ENCODE measurements at places on chromosomes 12 and 14.

DNA sequence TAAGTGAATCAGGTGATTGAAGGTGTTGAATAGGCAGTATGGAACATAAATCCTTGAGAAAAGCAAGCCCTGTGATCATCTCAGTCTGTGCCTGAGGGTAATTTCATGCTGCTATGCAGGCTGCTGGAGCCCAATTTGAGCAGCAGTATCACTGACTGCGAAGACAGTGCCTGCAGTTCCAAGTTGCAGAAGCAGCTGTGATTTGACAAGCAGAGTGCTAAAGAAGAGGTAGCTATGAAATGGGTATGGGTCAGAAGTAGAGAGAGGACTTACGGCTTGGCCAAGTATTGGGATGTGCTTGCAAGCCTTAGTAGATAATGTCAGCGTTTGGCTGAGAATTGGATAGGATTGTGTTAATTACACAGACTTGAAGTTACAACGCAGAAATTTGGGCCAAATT, 22.5 kb downstream of the PIK3C2G start:
- DNase-seq, result no peak
- H3K4me3 ChIP-seq, result no peak overlapping the region
- H3K36me3 ChIP-seq, result no peaks in the 10 kb centered on the region
- H3K27ac ChIP-seq, result no peak overlapping the region
- H3K27me3 ChIP-seq, result no peaks in the 10 kb centered on the region

- H3K4me1 ChIP-seq, result peaks cover 24% of the 10 kb centered on the region
- peak; percentile 63 for DNase-seq
- no peak overlapping the region for H3K4me3 ChIP-seq
- no peaks in the 10 kb centered on the region for H3K27me3 ChIP-seq
These were observed 25.6 kb downstream of the FRMD6 start for GRCh38 chr14:51677266-51677665.

DNA sequence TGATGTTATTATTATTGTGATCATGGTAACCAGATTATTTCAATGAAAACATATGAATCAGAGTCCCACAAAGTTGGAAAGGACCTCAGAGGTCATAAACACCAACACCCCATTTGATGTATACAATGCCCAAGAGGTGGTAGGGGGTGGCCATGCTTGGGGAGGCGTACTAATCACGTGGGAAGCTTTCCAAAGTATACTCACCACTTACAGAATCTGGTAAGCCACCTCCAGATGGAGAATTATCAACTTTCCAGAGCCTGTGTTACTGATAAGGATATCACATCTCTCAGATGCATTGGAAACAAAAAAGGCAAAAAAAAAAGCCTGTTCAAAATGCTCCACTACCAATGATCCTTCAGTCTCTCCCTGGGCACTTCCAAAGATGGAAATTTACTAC, 8.4 kb downstream of the DAD1 start:
- no peaks in the 10 kb centered on the region for H3K27me3 ChIP-seq
- H3K4me1 ChIP-seq, result peaks cover 3% of the 10 kb centered on the region
- peaks cover 7% of the 10 kb centered on the region for H3K36me3 ChIP-seq
- H3K27ac ChIP-seq, result no peak overlapping the region
- DNase-seq, result no peak

GRCh38 chr14:103444837-103445524, 59.8 kb downstream of the MARK3 start:
- H3K4me1 ChIP-seq, result peaks cover 14% of the 10 kb centered on the region
- H3K4me3 ChIP-seq, result no peak overlapping the region
- peak; percentile 83 for DNase-seq
- H3K27me3 ChIP-seq, result no peaks in the 10 kb centered on the region

- peaks cover 7% of the 10 kb centered on the region for H3K4me1 ChIP-seq
- no peak for DNase-seq
- H3K36me3 ChIP-seq, result no peaks in the 10 kb centered on the region
These were observed 271.8 kb downstream of the TRHDE start for GRCh38 chr12:72543777-72544467.

DNA sequence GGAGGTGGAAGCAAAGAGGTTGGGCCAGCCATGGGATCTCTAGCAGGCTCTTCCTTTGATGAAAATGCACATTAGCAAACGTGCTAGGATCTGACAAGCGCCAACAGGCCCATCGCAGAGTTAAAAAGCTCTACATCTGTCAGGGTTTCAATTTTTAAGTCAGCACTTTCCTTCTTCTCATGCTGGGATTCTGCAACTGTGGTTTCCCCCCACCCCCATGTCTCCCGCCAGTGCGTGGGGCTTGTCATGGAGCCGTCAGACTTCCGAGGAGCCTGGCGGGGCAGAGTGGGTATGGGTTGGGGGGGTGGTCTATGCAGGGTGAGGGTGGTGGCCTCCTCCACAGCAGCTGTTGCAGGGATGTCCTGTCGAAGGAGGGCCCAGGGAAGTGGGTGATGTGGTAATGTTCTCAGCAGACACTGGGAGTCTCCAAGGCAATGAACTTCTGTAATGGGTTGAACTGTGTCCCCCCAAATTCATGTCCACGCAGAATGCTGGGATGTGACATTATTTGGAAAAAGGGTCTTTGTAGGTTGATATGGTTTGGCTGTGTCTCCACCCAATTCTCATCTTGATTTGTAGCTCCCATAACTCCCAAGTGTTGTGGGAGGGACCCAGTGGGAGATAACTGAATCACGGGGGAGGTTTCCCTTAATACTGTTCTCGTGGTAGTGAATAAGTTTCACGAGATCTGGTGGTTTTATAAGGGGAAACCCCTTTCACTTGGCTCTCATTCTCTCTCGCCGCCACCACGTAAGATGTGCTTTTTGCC, 115.2 kb upstream of the MAP1LC3B2 start:
- no peaks in the 10 kb centered on the region for H3K36me3 ChIP-seq
- no peak overlapping the region for H3K27ac ChIP-seq
- H3K4me3 ChIP-seq, result no peak overlapping the region
- DNase-seq, result no peak
- H3K4me1 ChIP-seq, result peaks cover 3% of the 10 kb centered on the region

GRCh38 chr14:42944284-42944683, 1337.6 kb downstream of the LRFN5 start:
- no peaks in the 10 kb centered on the region for H3K27me3 ChIP-seq
- H3K27ac ChIP-seq, result no peak overlapping the region
- no peaks in the 10 kb centered on the region for H3K36me3 ChIP-seq
- H3K4me1 ChIP-seq, result no peaks in the 10 kb centered on the region
- DNase-seq, result peak; percentile 61

GRCh38 chr12:27193854-27194544, 50.1 kb upstream of the STK38L start:
- H3K36me3 ChIP-seq, result no peaks in the 10 kb centered on the region
- peak; percentile 86 for DNase-seq
- no peak overlapping the region for H3K4me3 ChIP-seq
- peak overlapping the region; percentile 92 for H3K27ac ChIP-seq

GRCh38 chr12:29317556-29318363, 63.2 kb downstream of the ERGIC2 start:
- H3K4me3 ChIP-seq, result no peak overlapping the region
- peaks cover 2% of the 10 kb centered on the region for H3K36me3 ChIP-seq
- no peak overlapping the region for H3K27ac ChIP-seq
- peaks cover 5% of the 10 kb centered on the region for H3K4me1 ChIP-seq
- no peaks in the 10 kb centered on the region for H3K27me3 ChIP-seq
- DNase-seq, result peak; percentile 30

GRCh38 chr12:34348836-34349672, 326.8 kb downstream of the ALG10 start:
- DNase-seq, result no peak
- no peaks in the 10 kb centered on the region for H3K27me3 ChIP-seq
- no peak overlapping the region for H3K4me3 ChIP-seq

GRCh38 chr12:121722511-121722910, 10.0 kb downstream of the TMEM120B start:
- H3K4me3 ChIP-seq, result no peak overlapping the region
- H3K27me3 ChIP-seq, result no peaks in the 10 kb centered on the region
- H3K4me1 ChIP-seq, result peaks cover 12% of the 10 kb centered on the region
- DNase-seq, result no peak
- no peak overlapping the region for H3K27ac ChIP-seq
- H3K36me3 ChIP-seq, result peaks cover 5% of the 10 kb centered on the region

DNA sequence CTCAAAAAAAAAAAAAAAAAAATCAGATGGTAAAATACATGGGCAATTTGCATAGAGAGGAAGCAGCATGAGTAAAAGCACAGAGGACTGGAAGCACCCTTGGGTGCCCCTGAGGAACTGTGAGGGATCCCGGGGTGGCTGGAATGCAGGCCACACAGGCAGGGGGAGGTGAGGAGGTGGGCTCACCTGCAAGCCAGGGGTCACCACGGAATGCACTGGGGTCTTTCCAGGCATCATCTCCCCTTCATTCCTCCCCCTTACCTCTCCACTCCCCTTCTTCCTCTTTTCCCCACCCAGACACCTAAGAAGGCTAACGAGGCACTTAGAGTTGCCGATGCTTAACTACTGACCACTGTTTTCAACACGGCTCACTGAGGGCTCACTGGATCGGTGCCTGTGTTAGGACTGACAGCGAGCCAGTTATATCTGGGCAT, 14.4 kb upstream of the HIP1R start:
- H3K36me3 ChIP-seq, result no peaks in the 10 kb centered on the region
- H3K27ac ChIP-seq, result no peak overlapping the region
- no peak for DNase-seq
- H3K4me1 ChIP-seq, result no peaks in the 10 kb centered on the region
- H3K4me3 ChIP-seq, result no peak overlapping the region
- peaks cover 1% of the 10 kb centered on the region for H3K27me3 ChIP-seq

- H3K27ac ChIP-seq, result no peak overlapping the region
- no peak overlapping the region for H3K4me3 ChIP-seq
- H3K4me1 ChIP-seq, result peaks cover 4% of the 10 kb centered on the region
These were observed 62.3 kb downstream of the BHLHE41 start for GRCh38 chr12:26062566-26062965.

- H3K4me3 ChIP-seq, result no peak overlapping the region
- peaks cover 7% of the 10 kb centered on the region for H3K36me3 ChIP-seq
- no peak for DNase-seq
- H3K27me3 ChIP-seq, result no peaks in the 10 kb centered on the region
These were observed 51.2 kb upstream of the KCNH3 start for GRCh38 chr12:49487605-49488004.

GRCh38 chr14:75249251-75249957, 29.2 kb upstream of the FOS start:
- no peaks in the 10 kb centered on the region for H3K36me3 ChIP-seq
- H3K4me1 ChIP-seq, result no peaks in the 10 kb centered on the region
- peaks cover 10% of the 10 kb centered on the region for H3K27me3 ChIP-seq

- no peaks in the 10 kb centered on the region for H3K4me1 ChIP-seq
- H3K27ac ChIP-seq, result no peak overlapping the region
- H3K4me3 ChIP-seq, result no peak overlapping the region
- no peak for DNase-seq
- H3K27me3 ChIP-seq, result no peaks in the 10 kb centered on the region
These were observed 155.1 kb downstream of the SYT1 start for GRCh38 chr12:79019672-79020071.

GRCh38 chr12:23949348-23950209, at the start of gene SOX5:
SOX5 (minus strand) TSS chr12:23949670; CDS start chr12:23949601, 69 bp downstream.
- H3K27ac ChIP-seq, result no peak within 1 kb of the TSS
- peak within 1 kb of the TSS; percentile 66 for H3K4me3 ChIP-seq
- peak; percentile 68 for DNase-seq
- no peaks in the 10 kb centered on the region for H3K27me3 ChIP-seq

GRCh38 chr14:89910691-89911009, 43.9 kb downstream of the EFCAB11 start:
- no peaks in the 10 kb centered on the region for H3K36me3 ChIP-seq
- no peaks in the 10 kb centered on the region for H3K27me3 ChIP-seq
- H3K4me1 ChIP-seq, result peaks cover 22% of the 10 kb centered on the region
- H3K27ac ChIP-seq, result peak overlapping the region; percentile 98
- no peak overlapping the region for H3K4me3 ChIP-seq
- DNase-seq, result no peak

- no peak for DNase-seq
- H3K4me3 ChIP-seq, result no peak overlapping the region
These were observed 42.3 kb upstream of the GLIPR1 start for GRCh38 chr12:75438059-75438754.

GRCh38 chr12:114445401-114446323, 39.7 kb upstream of the TBX5 start:
- H3K4me1 ChIP-seq, result no peaks in the 10 kb centered on the region
- peaks cover 82% of the 10 kb centered on the region for H3K27me3 ChIP-seq
- H3K36me3 ChIP-seq, result no peaks in the 10 kb centered on the region
- H3K4me3 ChIP-seq, result no peak overlapping the region

GRCh38 chr12:122999196-122999946, 18.9 kb downstream of the ARL6IP4 start:
- no peak overlapping the region for H3K27ac ChIP-seq
- H3K4me1 ChIP-seq, result no peaks in the 10 kb centered on the region
- DNase-seq, result no peak
- H3K27me3 ChIP-seq, result no peaks in the 10 kb centered on the region
- no peak overlapping the region for H3K4me3 ChIP-seq

- DNase-seq, result no peak
- H3K36me3 ChIP-seq, result no peaks in the 10 kb centered on the region
- no peak overlapping the region for H3K4me3 ChIP-seq
- H3K27ac ChIP-seq, result no peak overlapping the region
- no peaks in the 10 kb centered on the region for H3K4me1 ChIP-seq
These were observed 4.5 kb downstream of the KCNH3 start for GRCh38 chr12:49543221-49543913.

GRCh38 chr12:58504143-58504938, 416.0 kb downstream of the LRIG3 start:
- no peak overlapping the region for H3K4me3 ChIP-seq
- H3K27ac ChIP-seq, result no peak overlapping the region
- H3K36me3 ChIP-seq, result no peaks in the 10 kb centered on the region
- DNase-seq, result peak; percentile 66
- peaks cover 11% of the 10 kb centered on the region for H3K4me1 ChIP-seq
- H3K27me3 ChIP-seq, result no peaks in the 10 kb centered on the region
